Right renal cortex interstitium (tissue), 3 donors: ENCODE measurements at places on chromosomes 12 and 14.

- DNase-seq = no peak
Measured at GRCh38 chr14:68535404-68536017, 257.4 kb downstream of the ZFP36L1 start.

GRCh38 chr12:30063435-30063945, 279.7 kb upstream of the TMTC1 start:
- DNase-seq = no peak

DNA sequence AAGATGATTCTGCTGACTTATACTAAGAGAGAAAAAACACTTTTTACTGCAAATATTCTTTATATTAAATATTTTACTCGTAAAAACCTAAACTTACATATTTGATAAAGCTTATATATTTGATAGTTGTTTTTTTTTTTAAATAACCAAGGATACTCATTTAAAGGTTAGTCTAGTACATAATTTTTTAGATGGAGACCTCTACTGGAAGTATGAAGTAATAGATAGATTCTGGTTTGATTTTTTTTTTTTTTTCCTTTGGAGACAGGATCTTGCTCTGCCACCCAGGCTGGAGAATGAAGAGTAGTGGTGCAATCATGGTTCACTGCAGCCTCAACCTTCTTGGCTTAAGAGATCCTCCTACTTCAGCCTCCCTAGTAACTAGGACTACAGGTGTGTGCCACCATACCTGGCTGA, 16.4 kb downstream of the ARID2 start:
- DNase-seq = no peak

DNA sequence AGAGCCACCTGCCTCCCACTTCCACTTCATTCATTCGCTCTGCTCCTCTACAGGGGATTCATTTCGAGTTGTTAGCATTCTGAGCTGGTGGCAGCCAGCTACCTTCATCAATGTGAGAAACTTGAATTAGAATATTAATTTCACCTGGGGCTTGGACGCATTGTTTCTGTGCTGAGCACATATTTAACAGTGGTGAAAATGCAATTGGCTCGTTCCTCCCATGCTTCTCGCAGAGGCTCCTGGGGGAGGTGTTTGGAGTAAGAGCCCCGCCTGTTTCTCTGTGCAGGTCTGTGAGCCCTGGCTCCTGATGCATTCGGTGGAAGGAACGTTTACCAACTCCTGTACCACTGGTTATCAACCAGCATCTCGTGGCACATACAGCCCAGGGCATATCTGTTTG, 141.5 kb downstream of the AACS start:
- DNase-seq = no peak

- no peak for DNase-seq
Measured at GRCh38 chr14:104865631-104866441, 768 bp downstream of the CEP170B start.

DNA sequence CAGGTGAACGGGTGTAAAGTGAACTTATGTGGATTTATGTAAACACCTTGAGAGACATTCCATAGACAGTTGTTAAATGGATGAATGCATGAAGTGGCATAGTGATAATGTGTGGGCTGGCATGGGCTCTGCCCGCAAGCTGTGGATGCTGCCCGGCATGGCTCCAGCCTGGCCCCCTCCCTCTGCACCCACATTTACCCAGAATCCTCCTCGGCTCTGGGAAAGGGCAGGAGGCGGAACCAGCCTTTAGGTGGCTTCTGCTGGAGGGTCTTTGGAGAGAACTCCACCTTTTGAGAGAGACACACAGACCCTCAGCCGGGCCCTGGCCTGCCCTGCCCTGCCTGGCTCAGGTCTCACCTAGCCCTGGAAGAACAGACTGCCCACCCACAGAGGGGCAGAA, 18.7 kb downstream of the RASAL1 start:
- DNase-seq = no peak

GRCh38 chr14:74697543-74697942, 15.3 kb downstream of the AREL1 start:
- no peak for DNase-seq

GRCh38 chr12:31631023-31631724, 28.3 kb upstream of the ETFBKMT start:
- no peak for DNase-seq
